Activated CD8-positive, alpha-beta memory T cell treated with anti-CD3 and anti-CD28 coated beads, Interleukin-2, amount 10 ng/mL, durations not matched to agents 7 days and 5 days (primary cell): ENCODE measurements at places on chromosomes 1 and 21.

DNA sequence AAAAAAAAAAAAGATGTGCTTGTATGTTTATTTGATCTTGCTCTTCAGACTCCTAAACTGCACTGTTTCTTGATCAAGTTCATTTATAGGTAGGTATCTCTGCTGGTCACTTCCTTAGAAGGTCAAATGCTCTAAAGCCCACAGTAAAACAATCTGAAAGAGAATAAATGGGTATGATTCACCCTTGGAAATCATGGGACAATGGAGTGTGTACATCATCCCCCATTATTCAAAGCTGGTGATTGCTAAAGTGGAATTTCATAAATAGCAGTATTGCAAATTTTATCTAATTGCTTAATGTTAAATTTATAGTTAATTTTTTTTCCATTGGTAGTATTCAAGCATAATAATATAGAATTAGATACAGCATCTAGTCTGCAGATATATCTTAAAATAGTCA is 53.4 kb downstream of the MIER1 start:
- DNase-seq, result no peak

- DNase-seq, result no peak
Observed at GRCh38 chr1:42133809-42134526, 19.2 kb upstream of the GUCA2B start.

- DNase-seq, result no peak
Observed at GRCh38 chr1:38670544-38671122, 188.9 kb downstream of the RRAGC start.

- no peak for DNase-seq
Observed at GRCh38 chr1:22814176-22815042, 103.8 kb downstream of the EPHB2 start.

DNA sequence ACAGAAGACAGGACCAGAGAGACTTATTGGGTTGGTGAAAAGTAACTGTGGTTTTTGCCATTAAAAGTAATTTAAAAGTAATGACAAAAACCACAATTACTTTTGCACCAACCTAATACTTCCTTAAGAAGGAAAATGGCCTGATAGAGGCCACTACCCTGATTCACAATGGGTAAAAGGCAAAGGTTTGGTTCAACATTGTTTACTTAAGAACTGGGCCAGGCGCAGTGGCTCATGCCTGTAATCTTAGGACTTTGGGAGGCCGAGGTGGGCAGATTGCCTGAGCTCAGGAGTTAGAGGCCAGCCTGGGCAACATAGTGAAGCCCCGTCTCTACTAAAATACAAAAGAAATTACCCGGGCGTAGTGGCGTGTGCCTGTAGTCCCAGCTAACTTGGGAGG is 48.2 kb upstream of the RCOR3 start:
- no peak for DNase-seq

GRCh38 chr1:107444302-107444701 is 303.5 kb downstream of the NTNG1 start:
- DNase-seq, result no peak

DNA sequence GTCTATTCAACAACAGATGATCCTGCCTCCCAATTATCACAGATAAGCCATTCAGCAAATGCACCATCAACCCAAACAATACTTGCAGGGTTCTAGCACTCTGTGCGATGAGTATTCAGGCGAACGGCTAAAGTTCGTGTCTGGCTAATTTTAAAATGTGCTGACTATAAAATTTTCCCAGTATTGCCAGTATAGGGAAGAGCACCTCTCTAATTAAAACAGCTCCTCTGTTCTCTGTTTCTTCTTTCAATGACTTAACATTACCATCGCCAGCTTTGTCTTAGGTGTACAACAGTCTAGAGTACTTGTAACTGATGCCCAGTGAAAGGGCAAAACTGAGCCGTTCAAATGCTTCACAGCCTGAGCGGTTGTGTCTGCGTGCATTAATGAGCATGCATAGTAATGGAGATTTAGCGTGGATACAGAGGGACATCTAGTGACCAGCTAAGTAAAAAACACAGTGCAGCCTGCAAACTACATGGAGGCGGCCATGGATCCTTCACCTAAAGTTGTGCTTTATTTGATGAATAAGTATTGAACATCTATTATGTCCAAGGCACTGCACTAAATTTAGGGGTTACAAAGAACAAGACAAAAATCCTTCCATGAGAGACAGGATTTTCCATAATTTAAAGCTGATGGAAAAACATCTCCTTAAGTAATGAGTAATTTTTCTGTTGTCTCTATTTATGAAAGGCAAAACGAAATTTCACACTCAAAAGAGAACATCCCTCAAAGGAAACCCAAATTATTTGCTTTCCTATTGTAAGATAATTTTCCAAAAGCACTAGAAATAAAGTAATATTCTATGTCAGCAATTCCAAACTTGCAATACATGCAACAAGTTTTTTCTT is 120.0 kb downstream of the SETD4 start:
- no peak for DNase-seq

DNA sequence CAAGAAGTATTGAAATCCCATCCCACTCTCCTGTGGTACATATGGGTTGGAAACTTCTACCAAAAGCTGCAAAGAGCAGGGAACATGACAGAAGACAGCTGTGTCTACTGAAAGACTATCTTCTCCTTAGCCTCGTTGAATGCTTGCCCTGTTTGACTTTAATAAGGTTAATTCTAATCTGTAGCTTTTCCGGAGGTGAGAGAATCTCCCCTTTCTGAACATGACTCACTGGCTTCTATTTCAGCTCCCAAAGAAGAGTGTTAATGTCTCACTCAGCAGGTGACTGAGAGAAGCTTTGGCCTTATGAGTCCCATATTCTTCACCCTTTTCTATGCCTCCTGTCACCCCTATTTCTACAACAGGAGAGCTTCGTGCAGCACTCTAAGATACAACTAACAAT is 88.3 kb downstream of the HHIPL2 start:
- no peak for DNase-seq

- no peak for DNase-seq
Observed at GRCh38 chr1:18058981-18059605, 48.5 kb upstream of the IGSF21 start.

- DNase-seq, result no peak
Observed at GRCh38 chr1:115838431-115839028, 2.4 kb downstream of the NHLH2 start.

DNA sequence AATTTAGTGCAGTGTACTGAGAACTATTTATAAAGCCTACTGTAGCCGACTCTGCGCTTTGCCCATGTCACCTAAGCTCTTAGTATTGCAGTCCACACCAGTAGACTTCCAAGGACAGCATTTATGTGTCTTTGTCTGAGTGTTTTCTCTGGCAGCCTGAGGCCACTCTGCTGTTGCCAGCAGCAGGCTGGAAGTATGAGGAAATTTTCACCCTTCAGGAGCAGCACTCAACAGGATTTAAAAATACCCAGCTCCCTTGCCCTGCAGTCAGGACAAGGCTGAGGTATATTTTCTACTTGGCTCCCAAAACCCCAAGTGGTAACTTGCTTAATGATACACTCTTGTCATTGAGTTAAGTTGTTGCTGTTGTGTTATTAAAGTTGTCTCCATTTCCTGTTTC is 230.1 kb downstream of the SRGAP2C start:
- DNase-seq, result no peak

DNA sequence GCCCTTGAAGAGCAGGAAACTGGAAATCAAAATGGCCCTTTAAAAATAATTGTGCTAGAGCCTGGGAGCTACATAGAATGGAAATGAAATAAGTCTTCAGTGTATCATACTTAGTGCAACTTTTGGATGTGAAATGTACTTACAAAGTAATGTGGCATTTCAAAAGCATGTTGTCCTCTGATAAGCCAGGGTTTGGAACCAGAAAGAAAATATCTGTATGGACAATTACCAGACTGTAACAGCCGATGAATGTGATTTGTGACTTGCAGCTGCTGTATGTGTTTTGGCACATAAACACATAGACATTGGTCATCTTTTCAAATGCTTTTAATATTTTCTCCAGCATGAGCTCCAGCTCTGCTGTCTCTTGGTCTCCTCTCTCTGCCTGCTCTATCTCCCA is 546.4 kb downstream of the OMA1 start:
- no peak for DNase-seq

DNA sequence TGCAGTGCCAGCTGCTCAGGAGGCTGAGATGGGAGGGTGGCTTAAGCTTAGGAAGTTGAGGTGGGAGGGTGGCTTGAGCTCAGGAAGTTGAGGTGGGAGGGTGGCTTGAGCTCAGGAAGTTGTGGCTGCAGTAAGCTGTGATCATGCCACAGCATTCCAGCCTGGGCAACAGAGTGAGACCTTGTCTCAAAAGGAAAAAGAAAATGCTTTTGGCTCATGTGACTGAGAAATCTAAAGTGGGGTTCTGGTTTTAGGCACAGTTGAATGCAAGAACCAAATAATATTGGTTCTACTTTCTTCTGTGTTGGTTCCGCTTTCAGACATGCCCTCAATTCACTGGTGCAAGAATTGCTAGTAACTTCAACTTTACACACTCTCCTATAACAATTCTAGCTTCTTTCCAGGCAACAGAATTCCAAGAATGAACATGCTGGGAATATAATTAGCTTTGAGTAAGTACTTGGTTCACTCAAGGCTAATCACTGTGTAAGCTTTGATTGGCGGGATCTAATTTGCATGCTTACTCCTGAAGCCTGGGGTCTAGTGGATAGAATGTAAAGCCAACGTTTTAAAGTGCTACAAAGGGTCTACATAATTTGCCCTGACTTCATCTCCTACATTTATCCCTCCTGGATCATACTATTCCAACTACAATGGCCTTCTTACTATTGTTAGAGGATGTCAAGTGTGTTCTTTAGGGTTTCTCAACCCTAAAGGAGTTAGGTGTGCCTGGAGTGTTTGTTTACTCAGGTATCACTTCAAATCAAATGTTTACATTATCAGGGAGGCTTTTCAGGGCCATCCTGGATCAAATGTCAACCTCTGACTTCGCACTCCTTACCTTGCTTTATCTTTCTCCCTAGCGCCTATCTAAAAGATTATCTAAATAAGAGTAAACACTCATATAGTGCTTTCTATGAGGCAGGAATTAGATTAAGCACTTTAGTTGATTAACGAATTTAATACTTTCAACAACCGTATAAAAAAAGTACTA is 115.1 kb downstream of the SLC16A1 start:
- no peak for DNase-seq

- no peak for DNase-seq
Observed at GRCh38 chr1:228161362-228161761, 4.2 kb upstream of the IBA57 start.

- no peak for DNase-seq
Observed at GRCh38 chr1:197677752-197678295, 97.5 kb downstream of the DENND1B start.

GRCh38 chr1:14365301-14365988 is 233.0 kb upstream of the KAZN start:
- DNase-seq, result no peak

- DNase-seq, result no peak
Observed at GRCh38 chr1:195656780-195657179, 951.5 kb downstream of the KCNT2 start.

DNA sequence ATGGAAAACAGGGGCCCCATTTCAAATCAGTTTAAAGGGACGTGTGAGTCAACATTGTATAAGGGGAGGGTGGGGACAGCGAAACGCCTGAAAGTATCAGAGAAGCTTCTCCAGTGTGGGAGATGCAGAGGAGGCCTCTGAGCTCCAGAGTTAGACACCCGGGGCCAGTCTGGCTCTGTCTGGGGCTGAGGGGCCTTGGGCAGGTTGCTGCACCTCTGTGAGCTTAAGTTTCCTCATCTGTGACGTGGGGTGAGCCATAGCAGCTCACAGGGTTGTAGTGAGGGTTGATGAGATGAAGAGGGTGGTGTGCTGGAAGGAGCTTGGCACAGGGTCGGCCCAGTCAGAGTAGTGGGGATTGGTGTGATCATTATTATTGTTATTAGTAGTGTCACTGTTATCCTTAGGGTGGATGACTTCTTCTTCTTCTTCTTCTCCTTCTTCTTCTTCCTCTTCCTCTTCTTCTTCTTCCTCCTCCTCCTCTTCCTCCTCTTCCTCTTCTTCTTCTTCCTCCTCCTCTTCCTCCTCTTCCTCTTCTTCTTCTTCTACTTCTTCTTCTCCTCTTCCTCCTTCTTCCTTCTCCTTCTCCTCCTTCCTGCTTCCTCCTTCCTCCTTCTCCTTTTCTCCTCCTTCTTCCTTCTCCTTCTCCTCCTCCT is 282.0 kb downstream of the PTPRU start:
- DNase-seq, result peak; percentile 37

- DNase-seq, result no peak
Observed at GRCh38 chr1:84146411-84147032, 2.5 kb downstream of the PRKACB start.

GRCh38 chr1:175566247-175566646 is 177.1 kb downstream of the TNR start:
- no peak for DNase-seq

GRCh38 chr1:207956986-207957385 is 46.1 kb upstream of the CD34 start:
- DNase-seq, result no peak

- DNase-seq, result no peak
Observed at GRCh38 chr1:53135735-53136114, 6.7 kb downstream of the SLC1A7 start.
